ENCODE measurements at places on chromosomes 2 and 18.

- no peak for DNase-seq
Observed at GRCh38 chr18:41025666-41026065, 929.4 kb upstream of the PIK3C3 start.

GRCh38 chr2:241314226-241315092 is 1.0 kb downstream of the HDLBP start:
- no peak for DNase-seq

- DNase-seq, result no peak
Observed at GRCh38 chr2:149768320-149768799, 180.8 kb upstream of the MMADHC start.

DNA sequence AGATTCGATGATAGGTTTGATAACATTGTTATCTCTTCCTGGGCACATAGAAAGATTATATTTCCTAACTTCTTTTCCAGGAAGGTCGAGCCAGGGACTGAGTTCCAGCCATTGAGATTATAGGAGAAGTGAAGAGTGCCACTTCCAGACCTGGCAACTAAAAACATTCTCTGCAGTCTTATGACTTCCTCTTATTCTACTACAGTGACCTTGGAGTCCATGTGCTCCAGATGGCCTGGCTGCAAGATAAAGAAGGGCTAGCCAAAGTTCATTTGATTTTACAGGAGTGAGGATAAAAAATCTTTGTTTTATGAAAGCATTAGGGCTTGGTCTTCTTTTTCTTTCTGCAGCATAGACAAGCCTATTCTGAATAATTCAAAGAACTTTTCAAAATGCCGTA is 363.0 kb downstream of the FSIP2 start:
- DNase-seq, result no peak

- DNase-seq, result peak; percentile 91
Observed at GRCh38 chr2:111121828-111122630, 1.3 kb downstream of the BCL2L11 start.

DNA sequence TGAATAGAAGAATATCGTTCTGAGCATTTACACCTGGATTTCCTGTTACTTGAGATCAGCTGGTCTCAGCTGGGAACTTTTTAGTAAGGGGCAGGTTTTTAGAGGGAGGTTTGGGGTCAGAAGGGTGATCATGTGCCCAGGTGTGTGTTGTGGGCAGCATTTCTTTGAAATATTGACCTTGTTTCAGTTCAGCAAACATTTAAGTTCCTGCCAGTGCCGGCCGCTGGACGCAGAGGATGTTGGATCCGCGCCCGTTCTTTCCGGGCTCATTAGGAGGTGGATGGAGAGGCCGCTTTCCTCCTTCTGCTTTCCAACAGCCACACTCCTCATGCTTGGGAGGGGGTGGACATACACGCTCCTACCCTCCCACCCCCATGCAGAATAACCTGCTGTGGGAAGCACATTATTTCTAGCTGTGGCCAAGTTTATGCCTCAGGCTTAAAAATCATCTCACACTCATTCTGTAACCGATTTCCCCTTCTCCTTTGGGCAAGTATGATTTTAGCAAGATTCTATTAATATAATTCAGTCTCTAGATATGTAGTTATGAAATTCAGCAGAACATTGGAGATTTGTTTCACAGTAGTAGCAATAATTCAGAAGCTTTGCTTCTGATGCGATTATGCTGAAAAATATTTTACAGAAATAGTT is 131.4 kb downstream of the ZNF236 start:
- peak; percentile 62 for DNase-seq

GRCh38 chr2:218805627-218806026 is 23.7 kb downstream of the CYP27A1 start:
- no peak for DNase-seq
